ENCODE measurements at places on chromosomes 11 and 22.

DNA sequence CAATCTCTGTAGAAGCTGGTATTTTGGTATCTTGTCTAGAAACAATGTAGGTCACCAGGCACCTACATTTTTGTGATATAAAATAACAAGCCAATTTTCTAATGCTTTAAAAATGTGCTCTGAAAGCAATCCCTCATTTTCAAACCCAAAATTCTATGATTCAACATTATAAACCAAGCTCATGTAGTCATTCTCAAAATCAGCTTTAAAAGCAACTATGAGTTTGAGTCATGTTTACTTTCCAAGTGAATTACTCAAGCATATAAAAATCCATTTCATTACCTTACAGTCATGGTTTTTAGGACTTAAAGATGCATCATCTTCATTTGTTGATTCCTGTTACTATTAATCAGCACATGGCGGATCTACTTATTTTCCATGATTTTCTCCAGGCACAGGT, 216.4 kb downstream of the GRM5 start:
- DNase-seq: peak; percentile 19

GRCh38 chr11:10895285-10895684, 37.4 kb upstream of the ZBED5 start:
- DNase-seq: no peak

- DNase-seq: no peak
Measured at GRCh38 chr11:30445056-30445455, 122.2 kb downstream of the ARL14EP start.

DNA sequence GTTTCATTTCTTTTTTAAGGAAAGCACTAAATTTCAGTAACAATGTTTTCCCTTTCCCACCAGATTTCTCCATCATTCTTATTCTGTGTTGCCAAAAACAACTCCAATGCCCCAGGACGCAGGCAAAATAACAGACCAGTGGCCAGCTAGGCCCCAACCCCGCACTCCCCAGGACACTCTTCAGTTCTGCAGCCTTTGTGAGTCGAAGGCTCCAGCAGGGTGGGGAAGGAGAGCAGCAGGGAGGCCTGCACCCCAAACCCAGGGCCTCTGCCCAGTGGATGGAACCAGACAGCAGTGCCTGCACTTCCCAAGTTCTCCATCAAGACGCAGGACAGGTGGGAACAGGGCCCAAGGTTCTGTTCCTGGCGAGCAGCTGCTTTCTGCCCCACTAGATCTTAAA, 34.4 kb downstream of the PPP2R1B start:
- DNase-seq: no peak

DNA sequence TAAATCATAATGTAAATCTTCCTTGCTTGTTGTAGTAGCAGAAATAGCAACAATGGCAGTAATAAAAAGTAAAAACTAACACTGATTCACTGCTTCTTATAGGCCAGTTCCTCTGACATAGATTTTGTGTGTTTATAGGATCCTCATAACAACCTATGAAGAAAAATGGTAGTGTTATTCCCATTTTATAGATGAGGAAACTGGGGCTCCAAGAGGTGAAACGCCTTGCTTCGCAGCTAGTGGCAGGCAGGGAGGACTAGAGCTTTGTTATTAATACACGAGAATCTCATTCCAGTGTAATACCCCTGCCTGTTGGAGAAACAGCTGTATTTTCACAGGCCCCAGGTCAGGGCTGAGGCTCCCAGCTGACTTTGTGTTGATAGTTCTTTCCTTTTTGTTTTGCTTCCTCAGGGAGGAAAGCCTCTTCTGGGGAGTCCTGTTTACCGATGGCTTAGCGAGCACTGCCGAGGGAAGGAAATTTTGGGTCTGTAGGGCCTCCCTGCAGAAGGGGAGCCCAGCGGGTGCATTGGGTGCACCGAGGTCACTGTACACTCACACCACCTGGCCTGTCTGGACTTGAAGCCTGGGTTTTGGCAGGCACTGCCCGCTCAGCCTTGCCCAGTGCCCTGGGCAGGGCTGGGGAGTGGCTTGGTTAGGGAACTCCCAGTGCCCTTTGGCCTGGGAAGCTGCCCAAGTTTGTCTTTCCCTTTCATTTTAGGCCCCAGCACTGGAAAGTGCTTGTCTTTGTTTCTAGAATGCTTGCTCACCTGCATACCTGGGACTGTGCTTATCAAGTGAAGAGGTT, 13.5 kb downstream of the KIAA1671 start:
- DNase-seq: no peak

Data from fibroblast of skin of left biceps (primary cell).